ENCODE measurements at places on chromosomes 1 and 21.

GRCh38 chr1:200415789-200416593, 6.2 kb upstream of the ZNF281 start:
- DNase-seq = no peak

DNA sequence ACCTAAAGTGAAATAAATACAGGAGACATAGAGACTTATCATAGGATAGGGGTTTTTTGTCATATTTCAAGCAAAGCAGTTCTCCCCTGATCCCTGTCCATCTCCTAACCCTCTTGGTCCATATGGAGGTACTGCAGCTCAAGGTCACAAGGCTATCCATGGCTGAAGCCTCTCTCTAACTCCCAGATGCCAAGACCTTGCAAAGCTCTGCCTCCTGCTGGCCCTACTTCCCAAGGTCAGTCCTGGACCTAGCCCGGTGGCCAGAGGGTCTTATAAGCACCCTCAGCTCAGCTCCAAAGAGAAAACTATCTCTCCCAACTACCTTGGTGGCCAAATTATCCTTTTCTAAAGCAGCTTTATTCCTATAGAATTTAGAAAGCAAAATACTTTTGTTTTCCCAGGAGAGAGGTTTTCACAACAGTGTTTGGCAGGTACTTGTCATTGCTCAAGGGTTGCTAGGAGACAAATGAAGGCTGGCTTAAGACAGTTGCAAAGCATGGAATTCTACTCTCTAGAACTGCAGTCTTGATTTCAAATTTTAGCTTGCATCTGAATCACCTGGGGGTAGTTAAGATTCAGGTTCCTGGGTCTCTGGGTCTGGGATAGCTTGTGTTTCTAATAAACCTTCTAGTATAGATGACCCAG, 121.5 kb downstream of the XCL2 start:
- DNase-seq = no peak

DNA sequence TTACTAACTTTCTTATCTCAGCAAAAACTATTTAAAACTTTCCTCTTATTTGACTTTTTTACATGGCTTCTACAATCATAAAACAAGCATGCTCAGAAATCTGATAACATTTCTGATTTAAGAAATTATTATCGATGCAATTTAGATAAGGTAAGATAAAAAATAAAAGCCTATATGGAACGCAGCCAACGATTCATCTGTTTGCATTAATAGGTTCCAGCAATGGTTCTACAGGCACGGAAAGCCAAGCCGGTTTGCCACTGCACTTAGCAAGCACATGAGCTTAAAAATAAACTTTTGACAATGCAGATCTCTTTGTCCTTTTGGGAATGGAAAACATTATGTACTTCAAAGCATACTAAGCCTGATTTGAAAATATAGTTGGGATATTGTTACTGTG, 77.5 kb upstream of the KCNK2 start:
- DNase-seq = no peak

DNA sequence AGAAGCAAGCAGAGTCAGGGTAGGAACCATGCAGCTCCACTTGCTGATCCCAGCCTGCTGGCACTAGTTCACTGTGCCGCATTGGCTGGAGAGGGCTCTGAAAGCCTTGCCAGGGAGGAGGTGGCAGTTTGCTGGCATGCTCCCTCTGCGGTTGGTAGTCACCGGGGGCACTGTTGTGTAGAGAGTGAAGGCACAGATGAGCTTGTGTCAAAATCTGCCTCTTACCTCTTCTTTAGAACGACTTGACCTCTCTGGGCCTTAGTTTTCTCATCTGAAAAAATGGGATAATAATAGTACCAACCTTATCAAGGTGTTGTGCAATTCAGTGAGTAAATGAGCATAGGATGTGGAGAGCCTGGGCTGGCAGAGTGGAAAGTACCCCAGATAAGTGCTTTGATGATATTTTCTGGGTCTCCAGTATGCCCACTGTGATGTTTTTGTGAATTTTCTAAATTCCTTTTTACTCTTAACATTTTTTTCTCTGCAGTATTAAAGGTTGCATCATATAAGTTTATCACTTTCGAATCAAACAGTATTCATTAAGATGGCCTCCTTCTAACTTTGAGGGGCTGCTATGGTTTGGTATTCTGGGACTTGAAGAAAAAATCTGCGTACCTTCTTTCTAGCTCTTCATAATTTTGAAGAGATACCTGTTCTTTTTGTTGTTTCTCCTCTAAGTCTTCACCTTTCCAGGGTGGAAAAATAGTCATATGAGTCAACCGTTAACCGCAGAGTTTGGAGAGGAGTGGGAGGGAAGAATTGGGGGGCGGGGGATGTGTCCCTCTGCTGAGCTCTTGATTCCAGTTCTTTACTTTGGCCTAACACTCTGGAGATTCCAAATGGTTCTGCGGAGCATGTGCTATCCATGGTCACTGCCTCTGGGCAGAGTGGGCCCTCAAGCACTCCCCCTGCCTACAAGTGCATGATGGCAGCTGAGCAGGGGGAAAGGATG, 26.8 kb downstream of the SZRD1 start:
- no peak for DNase-seq

DNA sequence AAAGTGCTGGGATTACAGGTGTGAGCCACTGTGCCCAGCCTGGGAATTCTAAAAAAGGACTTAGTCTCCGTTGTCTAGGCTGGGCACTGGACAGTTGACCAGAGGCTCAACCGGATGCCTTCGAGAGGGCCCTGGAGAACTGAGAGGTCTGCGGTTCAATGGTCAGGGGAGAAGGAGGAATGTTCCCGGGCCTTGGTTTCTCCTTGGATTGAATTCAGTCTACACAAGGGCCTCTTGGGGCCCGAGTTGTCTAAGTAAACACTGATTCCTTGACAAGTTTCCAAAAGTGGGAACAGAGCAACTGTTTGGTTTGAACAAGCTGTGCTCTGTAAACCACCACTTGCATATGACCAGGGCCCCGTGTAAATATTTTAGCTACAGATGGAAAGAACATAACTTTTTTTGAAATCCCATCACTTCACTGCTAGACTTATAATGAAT, 29.1 kb upstream of the CAPZB start:
- DNase-seq = no peak

DNA sequence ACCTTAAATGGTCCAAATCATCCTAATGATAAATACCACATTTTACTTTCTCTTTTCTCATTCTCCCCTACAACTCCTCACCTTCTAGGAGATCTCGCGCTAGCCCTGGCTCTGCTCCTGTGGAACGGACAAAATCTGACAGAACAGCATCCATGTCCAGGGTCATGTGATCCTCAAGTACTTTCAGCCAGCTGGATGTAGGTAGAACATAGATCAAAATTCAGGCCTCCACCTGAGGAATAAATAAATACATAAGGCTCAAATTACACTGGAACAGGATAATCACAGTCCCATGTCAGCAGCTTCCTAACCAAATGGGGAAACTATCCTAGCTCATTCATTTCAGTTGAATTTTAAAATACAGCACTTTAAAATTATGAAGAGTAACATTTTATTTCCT, 33.2 kb downstream of the OTUD7B start:
- no peak for DNase-seq

DNA sequence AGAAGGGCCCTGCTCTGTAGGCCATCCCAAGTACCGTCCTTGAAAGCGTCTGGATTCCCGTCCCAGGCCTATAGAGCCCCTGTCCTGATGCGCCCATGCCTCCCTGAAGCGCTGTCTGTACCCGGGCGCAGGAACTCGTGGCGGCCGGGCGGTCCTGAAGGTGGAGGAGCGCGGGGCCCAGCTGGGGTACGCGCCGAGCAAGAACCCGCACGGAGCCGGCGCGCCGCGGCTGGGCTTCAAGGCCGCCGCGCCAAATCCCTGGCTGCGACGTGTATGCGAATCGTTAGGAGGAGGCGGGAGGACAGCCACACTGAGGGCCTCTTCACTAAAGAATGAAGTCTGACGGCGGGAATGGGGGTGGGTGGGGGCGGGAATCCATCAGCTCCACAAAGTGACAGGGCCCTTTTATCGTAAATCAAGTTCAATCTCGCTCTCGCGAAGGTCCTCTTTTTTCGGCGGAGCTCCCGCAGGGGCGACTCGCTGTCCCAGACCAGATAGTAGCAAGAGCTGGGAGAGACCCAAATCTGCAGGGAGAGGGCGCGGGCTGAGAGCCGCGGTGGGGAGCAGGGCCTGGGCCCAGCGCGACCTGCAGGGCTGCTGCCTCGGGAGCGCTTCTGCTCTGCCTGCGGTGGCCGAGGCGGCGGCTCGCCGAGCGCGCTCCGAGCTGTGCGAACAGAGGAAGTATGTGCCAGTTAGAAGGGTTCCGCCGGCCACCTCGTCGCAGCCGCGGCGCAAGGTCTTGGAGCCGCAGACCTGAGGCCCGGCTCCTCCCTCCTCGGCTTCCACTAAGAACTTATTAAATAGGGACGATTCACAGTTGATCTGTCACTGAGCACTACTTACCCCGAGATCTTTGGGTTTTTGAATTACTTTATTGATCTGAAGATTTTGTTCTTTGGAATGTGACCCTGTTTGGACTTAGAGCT, 10.4 kb downstream of the BARHL2 start:
- DNase-seq = peak; percentile 69

- DNase-seq = no peak
Observed at GRCh38 chr1:30753660-30754123, 3.9 kb downstream of the LAPTM5 start.

- DNase-seq = peak; percentile 91
Observed at GRCh38 chr21:44845418-44846223, 27.8 kb upstream of the SUMO3 start.

DNA sequence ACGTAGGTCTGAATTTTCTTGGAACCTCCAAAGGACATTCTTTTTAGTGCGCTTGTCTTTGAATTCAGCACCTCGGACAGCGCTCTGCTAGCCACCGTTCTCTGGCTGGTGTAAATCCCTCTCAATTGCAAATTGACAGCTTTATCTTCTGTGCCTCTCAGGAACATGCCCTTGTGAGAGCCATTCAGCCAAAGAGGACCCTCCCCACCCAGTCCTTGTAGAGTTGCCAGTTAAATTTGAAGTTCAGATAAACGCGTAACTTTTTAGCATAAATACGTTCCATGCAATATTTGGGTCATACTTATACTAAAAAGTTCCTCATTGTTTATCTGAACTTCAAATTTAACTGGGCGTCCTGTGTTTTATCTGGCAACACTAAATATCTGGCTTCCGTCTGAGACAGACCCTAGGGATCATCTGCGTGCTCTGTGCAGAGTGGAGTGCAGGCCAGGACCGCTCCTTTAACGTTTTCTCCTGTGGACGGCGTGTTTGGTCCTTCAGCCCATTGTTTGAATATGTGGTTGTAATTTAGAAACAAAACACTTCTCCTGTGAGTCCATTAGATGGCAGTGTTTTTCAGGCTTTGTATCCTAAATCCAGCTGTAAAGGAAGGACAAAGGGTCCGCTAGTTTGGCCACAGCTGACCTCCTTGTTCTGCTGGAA, 7.0 kb downstream of the KCNAB2 start:
- no peak for DNase-seq

DNA sequence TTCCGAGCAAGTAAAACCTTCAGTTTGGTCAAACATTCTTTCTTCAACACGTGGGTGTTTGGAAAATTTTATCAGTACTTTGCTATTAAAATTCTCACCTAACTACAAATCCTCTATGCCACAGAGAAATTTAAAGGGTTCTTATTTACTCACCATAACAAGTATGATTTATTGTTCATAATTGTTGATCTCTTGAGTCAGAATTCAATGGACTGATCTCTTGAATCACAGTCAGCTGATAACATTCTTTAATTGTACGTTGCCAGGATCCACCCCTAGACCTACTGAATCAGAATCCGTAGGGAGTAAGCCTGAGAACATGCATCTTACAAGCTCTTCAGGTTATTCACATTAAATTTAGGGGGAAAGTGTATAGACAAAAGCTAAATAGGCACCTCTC, 51.2 kb downstream of the DIPK1A start:
- no peak for DNase-seq

GRCh38 chr1:224486801-224487583, 52.4 kb upstream of the WDR26 start:
- no peak for DNase-seq

GRCh38 chr1:233446935-233447334, 119.4 kb downstream of the MAP3K21 start:
- DNase-seq = no peak

DNA sequence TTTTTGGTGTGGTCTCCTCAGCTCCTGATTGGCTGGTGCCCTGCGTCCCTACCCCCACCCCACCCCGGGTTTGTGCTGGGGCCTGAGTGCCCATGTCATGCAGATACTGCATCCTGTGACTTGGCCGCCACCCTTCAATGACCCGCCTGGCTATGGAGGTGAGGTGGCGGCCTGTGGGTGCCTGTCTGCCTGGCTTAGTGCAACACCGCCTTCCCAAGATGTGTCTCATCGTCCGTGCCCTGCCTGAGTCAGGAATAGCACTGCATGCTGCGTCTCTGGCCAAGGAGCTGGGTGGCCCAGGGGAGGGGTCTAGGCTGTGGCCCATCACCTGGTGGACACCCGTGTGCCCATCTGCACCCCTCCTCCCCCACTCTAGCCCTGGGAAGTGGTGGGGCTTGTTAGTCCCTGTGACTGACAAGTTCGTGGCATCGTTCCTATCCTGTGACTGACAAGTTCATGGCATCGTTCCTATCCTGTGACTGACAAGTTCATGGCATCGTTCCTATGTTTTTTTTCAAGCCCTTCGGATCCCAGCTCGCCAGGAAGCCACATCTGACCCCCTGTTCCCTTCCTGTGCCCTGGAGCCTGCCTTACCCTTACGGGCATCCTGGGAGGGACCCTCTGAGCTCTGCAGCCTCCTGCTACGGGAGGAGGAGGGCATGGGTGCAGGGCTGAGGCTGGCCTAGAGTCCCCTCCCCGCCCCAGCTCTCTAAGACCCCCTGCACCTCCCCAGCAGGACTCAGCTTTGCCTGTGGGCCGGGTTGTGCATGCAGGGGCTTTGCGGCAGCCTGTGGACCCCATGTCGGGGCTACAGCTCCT, 7.5 kb downstream of the SLX9 start:
- DNase-seq = no peak

GRCh38 chr21:46598581-46599572, 6.0 kb downstream of the S100B start:
- peak; percentile 70 for DNase-seq

- DNase-seq = no peak
Observed at GRCh38 chr1:185849014-185849413, 114.8 kb downstream of the HMCN1 start.

DNA sequence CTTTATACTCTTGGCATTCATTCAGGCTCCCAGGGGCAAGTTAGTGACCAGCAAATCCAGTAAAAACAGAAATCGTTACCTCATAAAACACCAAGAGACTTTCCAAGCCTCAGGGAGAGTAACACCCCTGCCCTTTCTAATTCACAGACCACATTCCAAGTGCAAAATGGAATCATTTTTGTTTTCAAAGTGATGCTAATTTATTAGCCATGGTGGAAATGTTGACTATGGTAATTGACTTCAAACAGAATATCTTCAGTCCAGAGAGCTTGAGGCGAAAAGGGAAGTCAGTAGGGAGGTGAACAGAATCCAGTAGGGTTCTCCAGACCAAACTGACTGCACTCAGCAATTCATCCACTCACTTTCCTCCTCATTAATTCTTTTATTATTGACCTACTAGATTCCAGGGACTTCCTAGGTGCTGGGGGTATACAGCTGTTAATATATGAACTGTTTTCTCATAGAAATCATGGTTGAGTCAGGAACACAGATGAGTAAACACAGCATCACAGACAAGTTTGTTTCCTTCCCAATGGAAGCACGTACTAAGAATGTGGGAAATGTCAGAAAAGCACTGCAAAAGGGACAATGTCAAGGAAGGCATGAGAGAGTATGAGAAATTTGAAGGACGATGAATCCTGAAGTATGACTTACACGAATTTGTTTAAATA, 388.5 kb upstream of the C1orf87 start:
- DNase-seq = no peak
